ENCODE measurements at places on chromosomes 3 and 15.

- DNase-seq = peak; percentile 42
Observed at GRCh38 chr3:46670891-46671427, 22.5 kb downstream of the ALS2CL start.

DNA sequence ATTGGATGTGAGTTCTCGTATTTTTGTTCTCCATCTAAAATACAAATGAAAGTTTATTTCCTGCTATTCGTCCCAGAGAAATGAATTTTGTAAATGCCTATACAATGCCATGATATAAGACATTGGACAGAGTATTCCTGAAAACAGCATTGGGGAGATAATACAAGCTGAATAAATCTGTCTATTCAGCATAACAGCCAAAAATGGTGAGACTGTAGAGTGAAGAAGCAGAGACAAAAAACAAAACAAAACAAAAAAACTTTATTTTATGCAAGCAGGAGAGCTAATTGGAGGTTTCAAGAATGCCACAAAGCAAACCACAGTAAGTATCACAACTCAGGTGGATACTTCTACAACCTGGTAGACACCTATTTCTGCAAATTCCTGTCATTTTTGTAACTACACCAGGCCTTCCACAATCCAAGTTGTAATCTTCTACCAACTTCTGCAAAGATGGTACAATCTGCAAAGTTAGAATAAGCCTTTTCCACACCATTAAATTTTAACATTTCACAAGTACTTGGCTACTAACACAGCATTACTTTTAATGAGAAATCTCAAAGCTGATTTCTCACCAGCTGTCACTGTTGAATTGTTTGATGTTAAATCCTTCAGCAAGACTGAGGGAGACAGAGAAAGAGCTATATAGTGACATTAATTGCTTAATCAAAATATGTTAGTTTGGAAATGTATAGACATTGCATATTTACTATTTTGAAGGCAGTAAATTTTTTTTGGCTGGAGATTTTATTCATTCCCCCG lies 163.1 kb downstream of the CLSTN2 start:
- no peak for DNase-seq

DNA sequence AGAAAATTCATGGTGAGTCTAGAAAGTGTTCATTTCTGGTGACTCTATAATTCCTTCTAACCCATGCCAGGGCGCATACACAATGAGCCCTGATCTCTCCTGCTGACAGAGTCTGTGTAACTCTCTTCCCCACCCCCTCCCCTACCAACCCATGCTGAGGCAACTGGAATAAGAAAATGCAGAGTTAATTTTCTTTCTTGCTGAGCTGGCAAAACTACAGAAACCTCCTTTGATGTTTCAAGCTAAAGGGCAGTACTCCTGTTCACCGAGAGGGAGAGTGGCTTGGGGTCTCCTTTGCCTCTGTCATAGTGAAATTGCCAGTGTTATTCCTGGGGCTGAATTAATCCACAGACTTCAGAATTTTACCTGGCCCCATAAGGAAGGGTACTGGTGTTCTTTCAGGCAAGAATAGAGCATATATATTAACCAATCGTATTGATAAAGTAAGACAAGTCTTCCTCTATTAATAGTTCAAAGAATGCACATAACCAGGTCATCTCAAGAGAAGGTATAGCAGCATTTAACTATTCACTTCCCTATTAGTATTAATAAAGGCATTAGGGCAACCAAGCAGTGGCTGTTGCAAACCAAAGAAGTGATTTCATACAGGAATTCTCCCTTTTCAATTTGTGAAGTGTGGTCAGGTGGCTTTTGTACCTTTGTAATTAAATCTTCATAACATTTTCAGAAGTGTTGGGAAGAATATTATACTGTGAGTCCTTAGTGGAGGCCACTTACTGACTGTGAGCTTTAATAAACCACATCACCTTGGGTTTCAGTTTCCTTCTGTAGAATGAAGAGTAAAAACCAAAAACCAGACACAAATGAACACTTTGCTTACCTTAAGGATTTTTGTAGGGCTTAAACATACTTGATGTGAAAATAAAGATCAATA lies 4.1 kb downstream of the GAP43 start:
- DNase-seq = no peak

DNA sequence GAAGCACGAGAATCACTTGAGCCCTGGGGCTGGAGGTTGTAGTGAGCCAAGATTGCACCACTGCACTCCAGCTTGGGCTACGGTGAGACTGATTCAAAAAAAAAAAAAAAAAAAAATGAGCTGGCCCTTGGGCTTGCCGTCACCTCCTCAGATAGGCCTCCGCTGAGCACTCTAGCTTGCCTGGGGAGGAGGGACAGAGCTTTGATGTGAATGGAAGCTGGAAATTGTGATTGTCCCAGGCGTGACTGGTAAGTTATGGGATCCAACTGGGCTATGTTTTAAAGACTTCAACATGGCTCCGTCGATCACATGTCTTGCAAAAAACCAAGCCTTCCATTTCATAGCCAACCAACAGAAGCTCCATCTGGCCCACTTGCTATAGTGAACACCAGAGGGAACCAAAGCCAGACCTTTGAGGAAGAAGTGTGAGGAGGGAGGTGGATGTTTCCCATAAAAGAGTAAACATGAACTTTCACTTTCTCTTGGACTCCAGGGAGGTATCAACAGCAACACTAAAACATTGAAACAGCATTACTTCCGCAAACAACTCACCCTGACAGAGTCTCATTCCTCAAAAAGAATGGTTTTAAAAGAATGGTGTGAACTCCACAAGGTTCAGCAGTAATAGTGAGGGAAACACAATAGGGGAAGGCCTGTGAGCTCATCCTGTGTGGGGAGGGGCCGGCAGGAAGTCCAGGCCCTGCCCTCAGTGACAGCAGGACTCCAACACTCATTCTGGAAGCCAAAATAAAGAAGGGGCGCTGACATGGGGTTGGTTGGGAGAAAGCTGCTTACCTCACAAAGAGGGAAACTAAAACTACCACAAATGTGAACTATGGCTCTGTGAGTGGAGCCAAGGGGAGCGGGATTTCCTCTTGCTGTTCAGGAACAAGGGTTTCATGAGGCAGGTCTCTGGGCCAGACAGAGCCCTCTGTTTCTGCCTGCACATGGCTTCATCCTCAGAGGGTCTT lies 59.2 kb upstream of the IL12A start:
- DNase-seq = no peak

DNA sequence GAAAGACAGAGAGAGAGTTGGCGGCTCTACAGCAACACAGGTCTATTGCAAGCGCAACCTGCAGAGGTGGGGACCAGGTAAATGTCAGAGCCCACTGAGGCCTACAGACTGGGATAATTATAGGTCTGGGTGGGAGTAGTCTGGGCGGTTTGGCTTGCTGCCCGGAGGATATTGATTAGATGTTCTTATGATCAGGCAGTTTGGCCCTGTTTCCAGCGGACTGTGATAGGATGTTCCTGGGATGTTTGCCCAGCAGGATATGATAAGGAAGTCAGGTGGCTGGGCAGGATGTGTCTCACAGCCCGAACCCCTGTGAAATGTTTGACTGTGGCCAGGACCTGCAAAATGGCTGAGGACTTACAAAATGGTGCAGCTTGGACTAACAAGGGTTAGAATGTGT lies 364.9 kb downstream of the NAALADL2 start:
- DNase-seq = no peak

DNA sequence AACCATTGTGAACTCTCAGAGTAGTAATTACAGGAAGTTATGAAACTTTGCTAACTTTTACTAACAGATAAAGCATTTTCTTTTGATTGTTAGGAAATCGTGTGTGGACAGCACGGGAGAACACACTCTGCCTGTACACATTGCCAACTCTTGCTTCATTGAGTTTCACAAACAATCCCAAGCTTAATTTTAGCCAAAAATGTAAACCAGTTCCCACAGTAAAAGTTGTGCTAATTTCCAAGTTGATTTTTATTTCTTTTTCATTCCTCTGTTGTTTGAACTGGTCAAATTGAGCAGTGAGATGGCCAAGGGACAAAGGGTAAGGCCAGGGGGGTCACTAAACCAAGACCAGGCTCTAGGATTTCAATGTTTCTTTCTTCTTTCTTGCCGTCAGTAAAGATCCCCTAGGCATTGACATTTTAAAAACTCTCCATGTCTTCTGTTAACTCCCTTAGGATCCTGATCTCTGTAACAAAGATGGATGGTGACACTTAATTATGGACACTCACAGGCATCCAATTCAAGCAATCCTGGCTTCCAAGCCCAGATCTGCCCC lies 414.9 kb downstream of the RBMS3 start:
- DNase-seq = no peak
